T-helper 9 cell (primary cell): ENCODE measurements at places on chromosomes 1 and 21.

GRCh38 chr1:204887846-204888245, 17.2 kb downstream of the NFASC start:
- DNase-seq: no peak

DNA sequence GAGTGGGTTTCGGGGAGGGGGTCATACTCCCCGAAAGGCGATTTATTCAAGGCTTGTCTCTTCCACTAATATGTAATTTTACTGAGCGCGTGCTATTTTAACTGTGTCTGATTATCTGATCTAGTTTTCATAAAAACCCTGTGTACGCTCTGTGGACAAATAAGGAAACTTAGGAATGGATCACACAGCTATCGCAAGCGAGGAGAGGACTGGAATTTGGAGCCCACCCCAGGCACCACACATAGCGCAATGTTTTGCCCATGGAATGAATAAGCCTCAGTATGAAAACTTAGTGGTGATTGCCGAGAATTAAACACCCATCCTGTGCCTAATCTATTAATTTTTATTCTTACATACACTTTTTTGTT, 9.8 kb upstream of the RAB42 start:
- DNase-seq: no peak

- no peak for DNase-seq
Observed at GRCh38 chr1:210758761-210759160, 375.2 kb downstream of the KCNH1 start.

DNA sequence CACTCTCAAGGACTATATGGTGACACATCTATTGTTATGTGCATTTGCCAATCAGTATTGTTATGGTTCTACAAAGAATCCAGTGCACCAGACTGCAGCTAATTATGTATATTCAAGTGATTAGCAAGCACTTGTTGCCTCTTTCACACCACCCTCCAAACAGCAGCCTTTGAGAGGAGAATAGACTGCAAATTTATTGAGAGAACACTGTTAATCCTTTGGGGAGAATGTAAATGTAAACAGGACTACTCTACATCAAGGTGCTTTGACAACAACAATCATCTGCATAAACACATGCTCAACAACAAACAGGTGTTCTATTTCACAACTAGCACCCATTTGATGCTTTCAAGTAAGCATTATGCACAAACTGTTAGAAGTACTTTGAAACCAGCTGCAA, 117.4 kb downstream of the AKT3 start:
- DNase-seq: no peak

DNA sequence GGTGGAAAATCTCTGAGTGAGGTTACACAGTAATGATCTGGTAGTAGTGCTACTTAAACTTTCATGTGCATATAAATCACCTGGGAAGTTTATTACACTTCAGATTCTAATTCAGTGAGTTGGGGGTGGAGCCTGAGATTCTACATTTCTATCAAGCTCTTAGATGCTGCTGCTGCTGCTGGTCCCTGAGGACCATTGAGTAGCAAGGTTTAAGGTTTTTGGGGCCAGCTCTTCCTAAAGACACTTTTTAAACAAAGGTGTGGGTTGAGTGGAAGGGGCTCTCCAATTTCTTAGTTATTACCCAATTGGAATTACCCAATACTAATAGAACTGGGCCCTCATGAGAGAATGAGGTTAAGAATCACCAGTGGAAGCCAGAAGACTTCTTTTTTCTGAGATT, 29.5 kb downstream of the KCNA3 start:
- DNase-seq: no peak

GRCh38 chr1:29645586-29645985, 409.3 kb downstream of the PTPRU start:
- no peak for DNase-seq

DNA sequence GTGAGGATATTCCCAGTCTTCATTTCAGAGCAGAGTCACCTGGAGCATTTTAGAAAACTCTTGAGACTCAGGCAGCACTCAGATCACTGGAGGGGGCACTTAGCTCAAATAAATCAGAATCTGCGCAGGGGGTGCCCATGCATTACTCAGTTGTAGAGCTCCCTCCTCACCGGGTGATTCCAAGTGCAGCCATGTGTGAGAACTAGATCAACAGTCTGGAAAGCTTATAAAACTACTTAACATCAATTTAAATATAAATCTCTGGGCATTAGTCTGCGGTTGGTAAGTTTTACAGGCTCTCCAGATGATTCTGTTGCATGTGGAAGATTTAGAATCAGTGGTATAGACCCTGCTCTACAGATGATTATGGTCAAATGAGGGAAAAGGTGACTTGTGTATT, 128.6 kb downstream of the ST6GALNAC3 start:
- no peak for DNase-seq

DNA sequence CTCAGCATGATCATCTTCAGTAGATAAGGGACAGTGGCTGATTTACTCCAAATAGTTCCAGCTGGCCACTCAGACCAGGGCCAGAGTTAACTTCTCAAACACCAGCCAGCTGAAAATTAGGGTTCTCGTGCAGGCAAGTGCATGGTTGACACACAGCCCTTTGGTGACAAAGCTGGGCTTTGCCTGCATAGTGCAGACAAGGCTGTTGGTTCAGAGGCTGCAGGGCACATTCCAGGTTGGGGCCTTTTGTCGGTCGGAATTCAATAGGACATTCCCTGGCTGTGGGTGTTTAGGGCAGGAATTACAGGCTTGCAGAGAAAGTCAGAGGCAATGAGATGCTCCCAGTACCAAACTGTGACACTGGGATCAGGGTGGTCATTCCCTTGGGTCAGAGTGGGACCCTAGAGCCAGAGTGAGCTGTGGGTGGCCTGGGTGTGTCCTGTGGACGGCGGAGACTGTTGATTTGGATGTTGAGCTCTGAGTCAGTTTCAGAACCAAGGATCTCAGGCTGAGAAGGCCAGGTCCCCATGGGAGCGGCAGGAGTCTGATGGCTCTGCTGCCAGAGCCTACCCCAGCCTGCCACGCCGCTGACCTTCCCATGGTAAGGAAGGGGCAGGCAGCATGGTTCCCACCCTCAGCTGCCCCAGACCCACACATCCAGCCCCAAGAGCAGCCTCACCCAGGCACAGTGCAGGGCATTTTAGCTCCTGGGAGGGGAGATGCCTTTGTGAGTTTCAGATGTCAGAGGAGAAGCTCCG, 56.2 kb downstream of the STUM start:
- DNase-seq: no peak
